Fibroblast of skin of abdomen (primary cell): ENCODE measurements at places on chromosomes 12 and 14.

- DNase-seq = no peak
Observed at GRCh38 chr12:47141459-47141858, 61.7 kb upstream of the AMIGO2 start.

DNA sequence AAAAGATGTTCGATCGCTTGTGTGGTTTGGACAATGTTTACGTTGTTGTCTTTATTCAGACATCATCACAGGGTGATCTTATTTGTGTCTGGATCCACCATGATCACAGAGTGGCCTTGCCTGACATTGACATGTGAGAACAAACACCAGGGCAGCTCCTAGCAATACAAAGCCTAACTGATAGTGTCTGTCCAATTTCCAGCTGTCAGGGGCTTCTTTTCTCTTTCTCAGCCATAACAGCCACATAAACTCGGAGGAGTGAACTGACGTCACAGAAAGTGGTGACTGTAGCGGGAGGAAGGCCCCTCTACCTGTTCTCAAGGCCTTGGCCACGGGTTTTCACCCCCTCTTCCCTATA lies 5.8 kb upstream of the SLC6A13 start:
- DNase-seq = no peak

DNA sequence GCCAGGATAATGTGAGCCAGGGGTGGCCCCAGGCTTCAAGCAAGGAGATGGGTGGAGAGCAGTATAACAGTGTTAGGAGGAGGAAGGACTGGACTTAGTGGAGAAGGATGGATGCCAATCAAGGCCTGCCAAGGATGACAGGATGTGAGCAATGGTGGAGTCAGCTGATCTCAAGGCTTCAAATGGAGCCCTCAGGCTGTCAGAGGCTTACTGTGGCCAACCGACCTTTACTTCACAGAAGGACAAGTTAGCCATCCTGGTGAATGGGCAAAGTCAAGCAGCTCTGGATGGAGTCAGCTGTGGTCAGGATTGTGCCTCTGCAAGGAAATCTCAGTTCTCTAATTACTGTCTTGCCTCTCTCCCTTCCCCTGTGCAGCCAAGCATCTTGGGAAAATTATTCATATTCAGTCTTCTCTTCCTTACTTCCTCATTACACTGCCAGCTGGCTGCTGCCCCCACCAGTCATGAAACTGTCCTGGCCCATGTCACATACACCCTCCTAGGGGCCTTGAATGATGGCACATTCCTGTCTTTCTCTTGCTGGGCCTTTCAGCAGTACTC lies 7.6 kb upstream of the STAT6 start:
- no peak for DNase-seq

GRCh38 chr12:125492354-125493270 lies 427.4 kb downstream of the AACS start:
- no peak for DNase-seq

GRCh38 chr12:68977909-68978610 lies 45.1 kb upstream of the CPM start:
- no peak for DNase-seq

- DNase-seq = no peak
Observed at GRCh38 chr14:64092338-64092737, 201.8 kb downstream of the ESR2 start.

DNA sequence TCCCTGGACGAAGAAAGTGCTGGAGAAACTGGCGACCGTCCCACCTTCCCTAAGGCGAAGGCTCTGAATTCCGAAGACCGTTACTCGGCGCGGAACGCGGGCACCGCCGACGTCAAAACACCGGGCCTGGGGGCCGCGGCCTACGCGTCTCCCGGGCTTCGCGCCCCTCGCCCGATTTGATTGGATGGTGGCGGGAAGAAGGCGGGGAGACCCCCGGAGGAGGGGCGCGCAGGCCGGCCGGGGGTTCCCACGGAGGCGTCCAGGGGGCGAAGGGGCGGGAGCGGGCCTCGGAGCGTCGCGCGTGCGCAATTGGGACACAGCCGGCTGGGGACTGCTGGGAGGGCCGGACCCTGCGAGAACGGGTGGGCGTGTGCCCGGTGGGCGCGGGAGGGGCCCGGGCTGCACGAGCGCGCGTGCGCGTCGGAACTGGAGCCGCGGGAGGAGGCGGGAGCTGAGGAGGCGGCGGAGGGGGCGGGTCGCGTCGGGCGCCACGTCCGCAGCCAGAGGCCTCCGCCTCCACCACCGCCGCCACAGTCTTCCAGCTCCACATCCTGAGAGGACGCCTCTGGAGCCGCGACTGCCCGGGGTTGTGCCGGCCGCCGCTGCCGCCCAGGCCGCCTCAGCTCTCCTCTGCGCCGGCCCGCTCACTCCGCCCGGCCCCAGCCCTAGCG lies at the start of gene TMEM263:
TSS of gene TMEM263 (plus strand) at position 531 of the 671 bp plus-strand sequence. CDS start 11,210 bp downstream, outside the sequence.
- DNase-seq = peak; percentile 98

GRCh38 chr14:76133103-76133502 lies 18.6 kb upstream of the GPATCH2L start:
- peak; percentile 12 for DNase-seq

DNA sequence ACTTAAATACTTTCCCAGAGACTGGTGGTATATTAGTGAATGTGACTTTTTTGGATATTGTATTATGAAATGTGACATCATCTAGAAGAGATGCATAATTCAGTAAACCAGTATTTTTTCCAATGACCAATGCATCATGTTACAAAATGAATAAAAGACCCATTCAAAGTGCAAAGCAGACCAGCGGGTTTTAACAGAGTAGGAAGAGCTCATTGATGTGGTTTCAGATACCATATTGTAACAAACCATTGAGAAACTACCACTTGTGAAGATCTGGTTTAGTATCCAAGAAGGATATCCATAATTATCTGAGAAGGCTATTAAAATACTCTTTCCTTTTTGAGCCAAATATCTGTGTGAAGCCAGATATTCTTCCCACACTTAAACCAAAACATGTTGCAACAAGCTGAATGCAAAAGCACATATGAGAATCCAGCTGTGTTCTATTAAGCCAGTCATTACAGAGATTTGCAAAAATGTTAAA lies 47.7 kb downstream of the MVK start:
- peak; percentile 48 for DNase-seq

- DNase-seq = no peak
Observed at GRCh38 chr12:11862798-11863197, 207.9 kb upstream of the BCL2L14 start.

DNA sequence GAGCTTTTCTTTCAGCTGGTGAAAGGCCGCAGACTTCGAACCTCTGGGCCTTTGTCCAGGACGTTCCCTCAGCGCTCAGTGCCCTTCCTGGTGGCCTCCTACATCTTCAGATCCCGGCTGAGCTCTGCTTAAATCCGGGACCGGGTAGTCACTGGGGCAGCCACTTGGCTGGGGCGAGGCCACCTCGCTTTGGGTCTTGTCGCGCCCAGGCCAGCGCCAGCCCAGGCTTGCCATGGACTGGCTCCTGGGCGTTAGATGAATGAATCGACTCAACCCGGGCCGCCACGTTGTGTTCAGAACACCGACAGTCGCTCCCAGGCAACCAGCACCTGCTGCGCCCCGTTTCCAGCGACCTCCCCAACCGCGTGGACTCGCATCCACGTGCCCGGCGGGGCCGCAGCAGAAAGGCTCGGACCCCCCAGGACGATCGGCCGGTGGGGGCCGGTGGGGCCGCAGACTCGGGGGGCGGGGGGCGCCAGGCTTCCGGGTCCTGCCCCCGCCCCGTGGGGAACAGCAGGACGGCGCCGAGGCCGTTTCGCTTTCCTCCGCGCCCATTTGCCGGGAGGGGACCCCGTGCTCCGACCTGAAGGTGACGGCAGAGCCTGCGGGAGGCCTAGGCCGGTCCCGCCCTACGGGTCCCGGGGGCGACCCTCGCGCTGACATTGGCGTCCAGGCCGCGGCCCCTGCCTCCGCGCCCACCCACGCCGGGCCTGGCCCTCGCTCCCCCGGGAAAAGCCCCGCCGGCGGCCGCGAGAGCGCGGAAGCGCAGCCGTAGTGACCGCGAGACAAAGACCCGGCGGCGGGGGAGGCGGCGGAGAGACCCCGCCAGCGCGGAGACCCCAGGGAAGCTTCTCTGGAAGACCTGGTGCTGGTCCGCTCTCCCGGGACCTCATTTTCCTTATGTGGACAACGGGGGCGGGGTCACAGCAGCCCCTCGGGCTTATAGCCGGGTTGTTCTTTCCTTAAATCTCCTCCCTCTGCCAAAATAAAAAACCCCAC lies 37.3 kb upstream of the RCOR1 start:
- DNase-seq = peak; percentile 31

- DNase-seq = no peak
Observed at GRCh38 chr12:129870136-129870535, 33.7 kb downstream of the TMEM132D start.

DNA sequence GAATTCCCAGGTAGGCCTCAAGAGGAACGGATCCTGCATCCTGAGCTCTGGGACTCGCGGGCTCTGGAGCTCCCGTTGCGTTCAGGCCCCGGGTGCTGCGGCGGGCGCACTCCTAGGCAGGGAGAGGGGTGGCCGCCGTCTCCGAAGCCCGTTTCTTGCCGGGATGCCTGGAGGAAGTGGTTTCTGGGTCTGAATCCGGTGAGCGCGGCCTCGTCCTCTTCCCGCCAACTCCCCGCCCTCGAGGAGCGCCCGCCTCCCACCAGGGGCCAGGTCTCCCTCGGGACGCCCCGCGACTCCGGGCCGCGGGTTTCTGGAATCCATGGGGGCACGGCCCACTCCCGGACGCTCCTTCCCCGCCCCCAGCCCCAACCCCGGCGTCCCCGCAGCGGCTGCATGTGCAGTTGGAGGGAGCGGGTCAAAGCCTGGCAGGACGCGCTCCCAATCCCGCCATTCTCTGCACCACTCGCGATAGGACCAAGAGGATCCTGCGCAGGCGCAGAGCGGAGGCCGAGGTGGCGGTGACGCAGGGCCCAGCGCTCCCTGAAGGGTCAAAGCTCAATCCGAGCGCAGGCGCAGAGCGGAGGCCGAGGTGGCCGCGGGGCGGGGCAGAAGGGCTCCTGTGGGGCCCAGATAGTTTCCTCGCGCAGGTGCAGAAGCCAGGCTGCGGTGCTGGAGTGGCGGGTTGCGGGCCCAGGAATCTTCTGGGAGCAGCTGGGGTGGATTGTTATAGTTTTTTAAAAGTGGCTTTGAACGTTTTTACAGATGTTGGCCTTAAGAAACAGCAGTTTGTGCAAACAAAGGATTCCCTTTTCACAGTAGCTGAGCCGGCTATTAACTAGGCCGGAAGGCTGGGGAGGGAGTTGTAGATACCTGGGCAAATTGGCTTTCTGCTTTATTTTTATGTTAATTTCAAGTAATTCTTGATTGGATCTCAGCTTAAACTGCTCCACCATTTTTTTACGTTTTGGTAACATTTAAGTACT lies 796.4 kb downstream of the AACS start:
- DNase-seq = no peak

GRCh38 chr12:218221-218620 lies 4.3 kb upstream of the SLC6A12 start:
- DNase-seq = no peak

DNA sequence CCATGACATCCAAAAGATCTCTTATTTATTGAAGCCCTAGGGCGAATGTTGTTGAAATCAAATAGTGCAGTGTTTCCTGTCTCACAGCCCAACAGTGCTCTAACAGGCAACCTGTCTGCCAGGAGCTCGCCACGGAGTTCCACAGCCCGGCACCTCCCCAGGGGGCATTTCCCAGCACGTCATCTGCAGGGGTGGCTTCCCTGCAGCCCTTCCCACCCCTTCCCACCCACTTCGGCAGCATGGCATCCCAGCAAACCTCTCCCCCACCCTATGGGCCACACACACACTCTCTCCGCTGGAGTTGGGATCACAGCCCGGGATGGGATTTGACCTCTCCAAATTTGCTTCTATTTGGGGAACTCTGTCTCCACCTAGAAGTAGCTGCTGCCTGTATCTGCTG lies 62.7 kb upstream of the C14orf180 start:
- no peak for DNase-seq

DNA sequence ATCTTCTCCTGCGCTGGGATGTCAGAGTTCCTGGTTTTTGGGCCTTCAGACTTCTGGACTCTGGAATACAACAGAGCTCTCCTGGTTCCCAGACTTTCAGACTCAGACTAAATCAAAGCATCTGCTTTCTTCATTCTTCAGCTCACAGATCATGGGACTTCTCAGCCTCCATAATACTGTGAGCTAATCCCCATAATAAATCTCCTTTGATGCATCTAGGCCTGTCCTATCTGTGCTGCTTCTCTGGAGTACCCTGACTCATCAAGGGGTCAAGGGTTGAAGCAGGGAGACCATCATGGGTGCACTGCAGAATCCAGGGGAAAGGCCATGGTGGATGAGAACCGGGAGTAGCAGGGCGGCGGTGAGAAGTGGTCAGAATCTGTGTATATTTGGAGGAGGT lies 1094.1 kb upstream of the TMEM132C start:
- DNase-seq = peak; percentile 67

DNA sequence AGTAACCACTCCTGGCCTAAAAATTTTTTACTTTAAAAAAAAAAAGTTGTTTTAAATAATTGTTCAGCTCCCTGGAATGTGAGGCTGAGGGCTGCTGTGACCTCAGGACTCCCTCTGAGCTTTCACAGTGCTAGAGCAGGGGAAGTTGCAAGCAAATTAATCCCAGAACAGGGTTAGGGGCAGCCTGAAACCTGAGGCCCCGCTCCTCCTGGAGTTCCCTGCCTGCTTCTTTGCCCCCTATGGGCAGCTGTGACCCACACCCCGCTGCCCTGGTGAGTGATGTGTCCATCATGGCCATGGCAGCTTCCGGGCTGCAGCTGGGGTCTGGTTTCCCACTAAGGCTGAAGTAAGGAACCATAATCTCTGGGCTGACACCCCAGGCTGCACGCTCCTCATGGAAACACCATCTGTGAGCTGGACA lies 9.5 kb downstream of the RITA1 start:
- DNase-seq = peak; percentile 84

DNA sequence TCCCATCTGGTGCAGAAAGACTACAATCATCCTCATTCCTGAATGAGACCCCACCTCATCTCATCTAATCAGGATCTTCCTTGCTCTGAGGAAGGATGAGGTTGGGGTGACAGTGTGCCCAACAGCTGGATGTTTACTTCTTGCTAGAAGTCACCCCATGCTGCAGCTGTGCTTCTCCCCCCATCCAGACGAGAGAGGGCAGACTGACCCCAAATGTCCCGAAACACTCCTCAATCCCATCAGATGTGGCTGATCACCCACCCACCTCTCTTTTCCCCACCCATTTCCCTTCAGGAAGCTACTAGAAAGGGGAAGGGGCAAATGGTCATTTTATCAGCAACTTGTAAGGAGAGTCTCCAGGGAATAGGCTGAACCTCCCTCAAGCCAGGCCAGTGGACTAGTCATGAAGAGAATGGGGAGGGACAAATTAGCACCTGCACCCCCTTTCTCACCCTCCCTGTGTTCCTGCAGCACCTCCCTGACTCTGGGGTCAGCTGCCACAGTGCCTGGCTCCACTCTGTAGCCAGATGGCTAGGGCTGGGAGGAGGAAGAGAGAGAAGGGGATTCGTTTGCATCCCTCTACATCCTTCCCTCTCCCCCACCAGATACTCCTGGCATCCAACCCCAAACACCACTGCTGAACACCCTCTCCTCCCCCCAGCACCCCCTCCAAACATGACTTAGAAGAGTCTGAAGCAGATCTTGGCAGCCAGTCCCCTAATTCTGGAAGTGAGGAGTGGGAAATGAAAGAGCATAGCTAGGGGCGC lies 2.8 kb upstream of the BAZ2A start:
- DNase-seq = no peak

DNA sequence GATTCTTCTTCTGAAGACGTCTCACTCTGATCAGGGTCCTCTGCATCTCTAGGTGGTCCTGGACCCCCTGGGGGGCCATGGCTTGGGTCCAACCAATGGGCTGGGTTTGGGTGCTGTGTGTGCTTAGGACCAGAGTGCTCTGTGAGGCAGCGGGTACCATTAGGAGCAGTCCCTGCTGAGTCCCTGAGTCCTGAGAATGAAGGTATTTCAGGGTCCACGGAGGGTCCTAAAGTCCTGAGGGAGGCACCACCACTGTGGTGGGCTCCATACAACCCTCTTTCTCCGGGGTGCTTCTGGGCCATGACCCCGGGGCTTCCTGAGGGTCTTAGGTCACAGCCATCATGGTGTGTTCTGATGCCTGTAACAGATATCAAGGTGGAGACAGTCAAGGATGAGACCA lies 1.0 kb downstream of the DNAJC14 start:
- DNase-seq = no peak
